Hypothalamus (tissue), 51 donors: ENCODE measurements at places on chromosomes 2 and 18.

DNA sequence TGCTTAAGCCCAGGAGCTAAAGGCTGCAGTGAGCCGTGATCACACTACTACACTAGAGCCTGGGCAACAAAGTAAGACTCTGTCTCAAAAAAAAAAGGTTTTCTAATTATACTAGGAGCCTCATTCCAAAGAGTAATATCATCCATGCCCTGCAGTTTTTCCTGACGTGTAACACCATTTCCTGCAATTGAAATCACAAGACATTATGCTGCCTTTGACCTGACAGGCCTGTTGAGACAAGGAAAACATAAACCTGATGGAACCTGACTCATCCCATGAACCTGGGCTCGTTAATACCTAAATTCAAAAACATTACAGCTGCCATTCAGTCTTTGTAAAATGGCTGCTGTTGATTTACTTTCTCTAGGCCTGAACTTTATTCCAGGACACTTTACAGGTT is 58.7 kb upstream of the PEX13 start:
- DNase-seq = no peak

DNA sequence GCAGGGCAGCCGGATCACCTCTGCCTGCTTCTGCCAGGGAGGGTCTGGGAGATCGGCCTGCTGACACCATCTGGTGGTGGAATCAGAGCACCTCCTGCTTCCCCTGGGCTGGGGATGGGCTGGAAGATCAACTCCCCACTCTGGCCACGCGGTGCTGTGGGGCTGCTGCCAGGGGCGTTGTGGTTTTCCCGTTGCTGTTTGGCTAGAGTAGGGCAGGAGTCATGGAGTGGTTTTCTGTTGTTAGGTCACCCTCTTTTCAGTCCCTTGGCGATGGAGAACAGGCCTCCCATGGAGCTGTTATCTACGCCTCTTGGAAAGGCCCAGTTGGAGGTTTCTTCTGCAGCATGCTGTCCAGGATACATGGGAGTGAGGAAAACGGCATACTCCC is 15.2 kb downstream of the BCL2L11 start:
- DNase-seq = no peak

- no peak for DNase-seq
Measured at GRCh38 chr2:12035956-12036639, 289.7 kb downstream of the LPIN1 start.

DNA sequence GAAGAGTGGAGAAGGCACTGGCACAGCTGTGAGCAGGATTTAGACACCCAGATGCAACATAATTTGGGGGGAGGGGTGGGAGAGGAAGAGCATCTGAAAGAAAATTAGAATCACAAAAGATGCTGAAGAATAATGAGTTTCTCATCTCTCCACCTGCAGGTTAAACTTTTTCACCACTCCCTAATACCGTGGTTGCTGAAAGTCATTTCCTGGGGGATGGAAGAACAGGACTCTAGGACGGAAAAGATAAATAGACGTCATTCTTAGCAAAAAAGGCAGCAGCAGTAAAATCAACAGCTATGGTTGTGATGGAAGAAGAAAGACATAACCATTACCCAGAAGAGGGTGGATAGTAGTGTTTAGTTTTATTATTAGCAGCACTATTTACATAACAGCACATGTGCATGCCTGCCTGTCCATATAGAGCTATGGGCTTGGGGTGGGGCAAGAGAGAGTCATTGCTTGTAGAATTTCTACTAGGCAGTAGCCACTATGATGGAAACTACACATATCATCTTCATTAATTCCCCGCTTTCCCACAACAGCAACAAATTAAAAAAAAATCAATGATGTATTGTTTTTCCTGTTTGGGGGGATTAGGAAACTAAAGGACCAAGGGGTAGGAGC is 212.2 kb downstream of the TRIB2 start:
- DNase-seq = no peak

- DNase-seq = no peak
Measured at GRCh38 chr2:239548451-239548871, 147.6 kb upstream of the HDAC4 start.

DNA sequence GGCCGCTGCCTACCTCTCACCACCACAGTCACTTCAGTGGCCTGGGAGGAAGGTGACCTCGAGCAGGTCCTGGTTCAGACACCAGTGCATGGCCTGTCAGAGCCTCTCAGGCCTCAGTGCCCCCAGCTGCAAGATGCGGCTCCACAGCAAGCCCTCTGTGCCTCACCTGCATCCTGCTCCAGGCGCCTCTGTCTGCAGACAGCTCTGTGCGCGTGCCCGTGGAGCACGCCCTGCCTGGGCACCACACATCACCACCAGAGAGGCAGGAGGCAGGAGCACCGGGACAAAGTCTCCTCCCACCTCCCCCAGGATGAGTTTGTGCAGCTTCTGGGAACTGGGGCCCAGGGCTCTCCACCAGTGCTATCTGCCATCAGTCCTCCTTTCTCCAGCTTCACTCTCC is 98.7 kb downstream of the TFCP2L1 start:
- DNase-seq = no peak

DNA sequence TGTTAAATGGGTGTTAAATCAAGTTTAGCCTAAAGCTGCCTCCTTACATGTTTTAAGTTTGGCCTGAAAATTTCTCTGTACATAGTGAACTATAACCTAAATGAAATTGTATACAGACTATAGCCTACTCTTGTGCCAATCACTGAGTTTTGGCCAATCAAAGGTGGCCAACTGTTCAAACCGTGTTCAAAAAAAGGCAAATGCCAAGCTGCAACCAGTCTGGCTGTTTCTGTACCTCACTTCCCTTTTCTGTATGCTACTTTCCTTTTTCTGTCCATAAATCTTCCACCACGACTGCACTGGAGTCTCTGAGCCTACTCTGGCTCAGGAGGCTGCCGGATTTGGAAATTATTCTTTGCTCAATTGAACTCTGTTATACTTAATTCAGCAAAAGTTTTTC is 121.0 kb downstream of the SPOPL start:
- no peak for DNase-seq

- DNase-seq = no peak
Measured at GRCh38 chr2:214079032-214079431, 331.8 kb upstream of the VWC2L start.

- no peak for DNase-seq
Measured at GRCh38 chr18:26526128-26526965, 22.0 kb downstream of the KCTD1 start.

DNA sequence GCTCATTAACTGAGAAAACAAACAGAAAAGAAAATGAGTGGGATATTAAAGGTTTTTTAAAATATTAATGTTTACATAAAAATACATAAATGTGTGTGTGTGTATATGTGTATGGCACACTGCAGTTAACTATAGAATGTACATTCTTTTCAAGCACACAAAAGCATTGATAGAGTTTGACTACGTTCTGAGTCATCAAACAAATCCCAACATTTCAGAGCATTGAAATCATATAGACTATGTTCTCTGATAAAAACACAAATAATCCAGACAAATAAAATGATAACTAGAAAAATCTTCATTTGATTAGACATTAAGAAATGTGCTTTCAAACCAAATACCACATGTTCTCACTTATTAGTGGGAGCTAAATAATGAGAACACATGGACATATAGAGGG is 84.3 kb upstream of the CELF4 start:
- DNase-seq = no peak

DNA sequence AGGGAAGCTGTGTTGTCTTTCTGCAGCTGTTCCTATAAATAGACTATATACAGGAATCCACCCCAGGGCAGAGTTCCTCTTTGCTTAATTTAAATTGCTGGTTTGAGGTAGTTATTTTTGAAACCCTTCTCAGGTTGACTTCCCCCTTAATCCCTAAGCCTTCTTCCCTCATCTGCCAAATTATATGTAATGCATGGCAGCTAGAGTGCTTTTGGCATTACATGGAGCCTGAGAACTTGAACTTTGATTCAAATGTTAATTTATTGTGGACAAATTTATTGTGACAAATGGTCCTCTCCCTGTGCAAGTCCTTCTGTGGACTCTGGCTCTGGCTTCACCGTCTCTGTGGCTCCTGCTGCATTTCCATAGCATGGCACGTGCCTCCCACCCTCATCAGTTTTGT is 29.2 kb downstream of the MYO1B start:
- no peak for DNase-seq

DNA sequence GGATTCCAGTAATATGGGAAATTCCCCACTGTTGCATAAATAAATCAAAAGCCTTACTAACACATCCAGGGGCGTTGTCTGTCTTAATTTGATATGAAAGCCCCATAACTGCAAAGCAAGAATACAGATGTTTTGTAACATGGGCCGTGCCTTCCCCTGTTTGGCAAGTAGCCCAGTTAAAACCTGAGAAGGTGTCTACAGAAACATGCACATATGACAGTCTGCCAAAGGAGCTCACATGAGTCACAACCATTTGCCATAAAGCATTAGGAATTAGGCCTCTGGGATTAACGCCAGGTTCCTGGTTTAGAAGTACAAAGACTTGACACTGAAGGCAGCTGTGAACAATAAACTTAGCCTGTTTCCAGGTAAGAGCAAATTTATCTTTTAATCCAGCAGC is 43.1 kb upstream of the LONRF2 start:
- DNase-seq = no peak

DNA sequence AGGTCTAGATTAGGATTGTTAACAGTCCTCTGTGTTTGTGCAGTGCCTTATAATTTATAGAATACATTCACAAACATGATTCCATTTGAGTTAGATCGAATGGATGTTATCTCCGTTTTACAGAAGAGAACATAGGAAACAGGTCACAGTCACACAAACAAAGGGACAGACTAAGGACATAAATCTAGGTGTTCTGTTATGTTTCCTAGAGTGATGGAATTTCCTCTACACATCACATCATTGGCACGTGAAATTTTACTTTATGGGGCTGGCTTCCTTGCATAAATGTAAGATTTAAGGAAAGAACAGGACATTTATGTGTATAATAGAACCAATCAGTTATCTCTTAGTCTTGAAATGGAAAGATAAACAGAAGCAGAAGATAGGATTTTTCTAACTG is 6.4 kb downstream of the TRIM54 start:
- DNase-seq = no peak

DNA sequence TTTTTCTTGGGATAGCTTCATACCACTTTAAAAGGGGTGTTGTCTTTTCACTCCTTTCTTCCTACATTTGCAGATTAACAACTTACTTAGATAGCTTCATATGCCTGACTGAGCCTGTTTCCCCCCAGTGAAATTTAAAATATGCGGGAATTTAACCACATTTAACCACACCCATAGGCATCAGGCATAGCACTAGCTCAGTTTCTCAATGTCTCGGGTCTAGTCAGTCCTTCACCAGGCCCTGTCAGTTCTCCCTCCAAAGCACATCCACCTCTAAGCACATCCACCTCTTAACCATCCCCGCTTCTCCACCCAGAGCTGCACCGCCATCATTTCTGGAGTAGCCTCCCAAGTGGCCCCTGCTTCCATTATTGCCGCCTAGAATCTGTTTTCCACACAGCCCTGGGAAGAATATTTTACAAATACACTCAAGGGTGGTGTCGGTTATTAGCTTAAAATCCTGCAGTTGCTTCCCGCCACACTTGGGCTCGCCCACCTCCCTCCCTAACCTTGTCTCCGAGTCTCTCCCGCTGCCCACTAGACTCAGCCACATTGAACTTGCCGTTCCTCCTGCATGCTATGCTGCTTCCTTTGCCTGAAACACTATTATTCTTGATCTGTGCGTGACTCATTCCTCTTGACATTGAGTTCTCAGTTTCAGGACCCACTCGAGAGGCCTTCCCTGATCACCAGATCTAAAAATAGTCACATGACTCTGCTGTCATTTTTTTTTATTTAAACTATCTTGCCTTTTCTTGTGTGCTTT is 68.3 kb downstream of the SPTBN1 start:
- DNase-seq = no peak

GRCh38 chr2:229888031-229888430 is 33.8 kb downstream of the TRIP12 start:
- DNase-seq = no peak

GRCh38 chr2:118003396-118003824 is 10.5 kb downstream of the CCDC93 start:
- no peak for DNase-seq

- no peak for DNase-seq
Measured at GRCh38 chr18:13120255-13120654, 98.3 kb upstream of the LDLRAD4 start.

GRCh38 chr2:120935339-120936313 is 200.0 kb downstream of the GLI2 start:
- DNase-seq = no peak

DNA sequence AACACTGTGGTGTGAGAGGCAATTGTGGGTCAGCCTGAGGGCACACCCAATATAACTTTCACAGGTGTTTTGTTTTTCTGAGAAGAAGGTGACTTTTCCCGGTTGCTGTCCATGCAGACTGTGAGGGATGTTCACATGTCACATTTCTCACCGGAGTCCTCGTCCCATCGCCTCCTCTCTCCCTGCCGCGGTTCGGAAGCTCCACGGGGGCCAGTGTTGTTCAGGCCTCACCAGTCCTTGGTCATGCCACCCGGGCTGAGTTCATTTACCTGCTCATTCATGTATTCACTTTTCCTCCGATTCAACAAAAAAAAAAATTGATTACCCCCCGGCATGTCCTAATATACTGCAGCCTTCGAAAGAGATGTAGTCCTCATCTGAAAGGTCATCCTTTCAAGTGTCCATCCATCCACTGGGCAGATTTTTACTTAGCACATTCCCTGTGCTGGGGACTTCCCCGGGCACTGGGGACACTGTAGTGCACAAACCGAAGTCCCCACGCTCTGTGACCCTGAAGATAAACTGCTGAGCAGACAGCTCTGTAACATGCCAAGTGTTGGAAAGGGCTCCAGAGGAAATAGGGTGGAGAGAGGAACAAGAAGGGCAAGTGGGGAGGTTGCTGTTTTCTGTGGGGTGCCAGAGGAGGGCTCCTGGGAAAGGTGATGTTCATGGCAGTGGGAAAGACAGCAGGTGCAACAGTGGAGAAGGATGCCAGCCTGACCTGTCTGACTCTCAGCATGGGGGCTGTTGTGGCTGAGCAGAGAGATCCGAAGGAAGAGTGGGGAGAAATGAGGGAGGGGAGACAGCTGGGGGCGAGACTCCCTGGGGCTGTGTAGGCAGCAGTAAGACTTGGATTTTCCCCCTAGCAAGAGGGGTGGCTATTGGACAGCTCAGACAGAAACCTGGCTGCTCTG is 22.4 kb downstream of the LRRFIP1 start:
- no peak for DNase-seq

- DNase-seq = no peak
Measured at GRCh38 chr18:10202845-10203321, 251.6 kb upstream of the APCDD1 start.

GRCh38 chr2:32990556-32990955 is 43.8 kb downstream of the LTBP1 start:
- no peak for DNase-seq

GRCh38 chr2:16746833-16747232 is 81.2 kb upstream of the CYRIA start:
- DNase-seq = no peak

DNA sequence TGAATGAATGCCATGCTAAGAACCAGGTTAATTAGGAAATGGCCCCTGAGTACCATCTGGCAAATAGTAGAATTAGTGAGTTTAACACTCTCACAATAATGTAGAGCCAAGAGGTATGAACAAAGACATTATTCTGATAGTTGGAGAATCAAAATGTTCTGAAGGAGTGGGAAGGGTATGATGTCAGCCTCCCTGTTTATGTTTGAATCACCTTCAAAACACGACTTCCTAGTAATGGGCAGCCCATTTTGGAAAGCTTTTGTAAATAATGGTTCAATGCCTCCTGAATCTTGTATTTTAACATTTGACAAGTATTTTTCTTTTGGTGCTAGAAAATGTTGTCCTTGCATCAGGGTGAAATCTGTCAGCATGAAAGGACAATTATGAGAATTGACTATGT is 108.3 kb downstream of the DSEL start:
- no peak for DNase-seq

GRCh38 chr2:187419808-187420207 is 28.2 kb downstream of the CALCRL start:
- DNase-seq = no peak

- no peak for DNase-seq
Measured at GRCh38 chr2:125634662-125635061, 1021.3 kb upstream of the GYPC start.
